ENCODE measurements at places on chromosomes 6 and 20.

DNA sequence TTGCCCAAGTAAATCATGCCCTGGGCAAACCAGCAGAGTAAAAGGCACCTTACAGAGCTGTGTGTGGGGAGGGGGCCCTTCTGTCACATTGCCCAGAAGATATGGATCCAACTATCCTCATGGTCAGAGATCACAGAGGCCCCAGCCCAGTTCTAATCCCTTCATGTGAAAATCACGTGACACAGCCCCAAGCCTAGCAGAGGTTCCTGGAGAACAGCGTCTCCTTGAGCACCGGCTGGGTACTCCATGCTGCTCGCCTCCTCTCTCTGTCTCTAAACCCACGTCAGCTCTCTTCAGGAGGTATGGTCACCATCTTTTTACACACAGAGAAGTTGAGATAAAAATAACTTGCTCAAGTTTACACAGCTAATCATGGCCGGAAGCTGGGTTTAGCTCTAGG, 230.2 kb downstream of the ANKRD60 start:
- DNase-seq = no peak

- no peak for DNase-seq
Measured at GRCh38 chr6:33827546-33828451, 24.0 kb upstream of the MLN start.

DNA sequence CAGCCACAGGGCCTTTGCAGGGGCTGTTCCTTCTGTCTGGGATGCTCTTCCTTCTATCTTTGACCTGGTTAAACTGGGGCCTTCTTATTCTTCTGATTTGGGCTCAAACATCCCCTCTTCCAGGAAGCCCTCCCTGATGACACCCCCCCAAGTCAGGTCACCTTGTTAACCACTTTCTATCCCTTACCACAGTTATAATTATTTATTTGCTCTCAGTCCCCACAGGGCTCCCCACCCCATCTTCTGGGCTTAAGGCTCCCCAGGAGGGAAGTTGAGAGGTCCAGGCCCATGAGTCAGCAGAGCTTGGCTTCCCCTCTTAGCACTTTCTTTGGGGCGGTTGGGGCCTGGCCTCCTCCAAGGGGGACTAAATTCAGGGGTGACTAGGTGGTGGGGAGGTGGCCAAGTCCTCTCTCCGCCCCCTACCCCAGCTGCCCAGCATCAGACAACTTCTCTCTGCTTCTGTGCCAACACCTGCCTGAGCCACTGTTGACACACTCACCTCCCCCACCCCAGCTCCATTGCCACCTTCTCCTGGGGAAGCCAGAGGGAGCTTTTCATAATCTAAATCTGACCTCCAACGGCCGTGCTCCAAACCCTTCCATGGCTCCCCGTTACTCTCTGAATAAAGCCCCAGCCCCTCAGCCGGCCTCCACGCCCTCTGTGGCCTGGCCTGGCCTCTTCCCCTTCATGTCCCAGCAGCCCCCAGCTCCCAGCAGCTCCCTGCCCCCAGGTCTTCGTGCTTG, 70.0 kb downstream of the CEBPB start:
- DNase-seq = no peak

DNA sequence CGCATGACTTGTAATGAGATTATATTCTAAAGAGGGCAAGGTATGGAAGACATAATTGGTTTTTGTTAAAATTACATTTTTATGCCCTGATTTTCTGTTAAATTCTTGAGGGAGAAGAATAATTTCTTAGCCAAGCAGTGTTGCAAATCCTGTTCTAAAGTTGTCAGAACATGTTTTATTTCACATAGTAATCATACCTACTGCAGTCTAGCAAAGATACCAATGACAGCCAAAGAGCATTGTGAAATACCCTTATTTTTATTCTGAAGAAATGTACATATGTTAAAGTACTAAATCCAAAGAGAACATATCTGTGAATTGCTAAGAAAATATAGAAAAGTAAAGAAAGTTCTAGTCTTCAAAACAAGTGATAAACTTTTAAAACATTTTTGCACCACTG, 39.6 kb upstream of the SMIM8 start:
- peak; percentile 61 for DNase-seq

DNA sequence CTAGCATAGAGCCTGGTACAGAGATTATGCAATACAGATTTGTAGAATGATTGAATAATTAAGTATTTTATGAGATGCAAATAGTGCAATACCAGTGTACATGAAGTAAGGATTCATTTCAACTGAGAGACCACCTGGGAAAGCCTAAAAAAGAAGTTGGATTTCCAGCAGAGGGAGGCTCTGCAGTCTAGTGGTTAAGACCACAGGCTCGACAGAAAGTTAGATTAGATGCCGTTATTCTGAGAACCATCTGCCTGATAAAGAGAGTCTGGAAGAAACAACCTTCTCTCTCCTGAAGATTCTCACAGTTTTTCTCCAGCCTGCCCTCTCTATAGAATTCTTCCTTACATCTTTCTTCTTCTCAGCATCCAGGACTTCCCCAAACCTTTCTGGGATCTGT, 13.6 kb upstream of the TNFRSF21 start:
- no peak for DNase-seq

DNA sequence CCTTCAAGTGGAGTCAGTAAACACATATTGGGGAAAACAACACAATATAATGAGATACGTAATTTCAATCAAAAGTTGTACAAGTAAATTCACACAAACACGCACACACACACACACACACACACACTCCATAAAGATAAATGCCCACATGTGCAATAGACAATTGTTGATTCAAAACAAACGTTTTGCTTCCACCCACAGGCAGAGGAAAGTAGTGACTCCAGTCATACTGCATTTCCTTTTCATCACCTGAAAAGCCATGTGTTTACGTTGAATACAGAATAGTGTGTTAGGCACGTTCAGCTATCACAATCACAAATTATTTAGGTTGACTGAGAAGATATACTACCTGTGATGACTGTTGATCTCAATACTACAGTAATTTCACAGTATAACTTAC, 443.8 kb upstream of the MANEA start:
- DNase-seq = no peak

GRCh38 chr6:41656002-41656691, 17.9 kb downstream of the MDFI start:
- DNase-seq = peak; percentile 11

GRCh38 chr6:4398791-4399190, 263.4 kb upstream of the ECI2 start:
- peak; percentile 48 for DNase-seq

DNA sequence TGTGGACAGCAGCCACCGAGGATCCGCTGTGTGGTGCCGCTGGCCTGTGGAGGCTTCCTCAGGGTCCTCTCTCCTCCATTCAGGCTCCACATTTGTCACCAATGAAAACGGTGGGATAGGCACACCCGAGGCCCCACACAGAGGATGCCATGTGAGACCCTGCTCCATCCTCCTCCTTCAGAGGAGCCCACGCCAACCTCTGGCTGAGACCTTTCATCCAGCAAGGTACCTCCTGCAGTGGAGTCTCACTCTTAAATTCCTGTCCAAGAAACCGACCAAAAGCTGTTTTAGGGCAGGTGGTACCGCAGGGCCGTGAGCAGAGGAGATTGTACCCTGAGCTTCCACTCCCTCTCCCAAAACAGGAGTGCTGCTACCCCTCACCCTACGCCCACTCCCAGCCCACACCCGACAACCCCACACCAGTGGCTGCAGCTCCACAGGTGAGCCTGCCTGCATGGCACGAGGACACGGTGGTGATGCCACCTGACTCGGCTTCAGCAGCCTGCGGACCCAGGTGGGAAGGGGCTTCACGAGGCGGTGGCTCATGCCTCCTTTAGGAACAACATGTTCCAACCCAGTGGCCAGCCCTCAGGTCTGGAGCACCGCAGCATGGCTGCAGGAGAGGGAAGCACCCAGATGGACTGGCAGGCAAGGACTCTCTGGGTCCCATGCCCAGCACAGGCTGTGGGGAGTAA, 237.6 kb upstream of the AFDN start:
- no peak for DNase-seq

GRCh38 chr6:37319156-37319555, 34.6 kb upstream of the RNF8 start:
- DNase-seq = no peak

- DNase-seq = no peak
Measured at GRCh38 chr20:33963751-33964150, 30.0 kb upstream of the RALY start.
